GM13977 (cell line): ENCODE measurements at places on chromosomes 3 and 15.

DNA sequence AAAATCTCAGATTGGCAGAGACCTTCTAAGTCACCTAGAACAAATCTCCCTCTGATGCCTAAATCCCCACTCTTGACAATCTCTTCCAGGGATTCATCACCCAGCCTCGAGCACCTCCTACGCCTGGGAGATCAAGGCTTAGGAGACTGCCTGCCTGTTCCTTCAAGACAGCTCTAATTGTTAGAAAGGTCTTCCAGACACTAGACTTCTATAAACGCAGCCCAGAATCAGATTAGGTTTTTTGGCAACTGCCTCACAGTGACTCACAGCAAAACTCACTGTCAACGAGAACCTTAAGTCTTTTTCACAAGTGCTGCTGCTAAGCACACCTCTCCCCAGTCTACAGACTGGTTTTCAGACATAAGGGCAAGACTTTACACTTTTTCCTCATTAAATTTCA lies 23.1 kb downstream of the SRGAP3 start:
- no peak for DNase-seq

DNA sequence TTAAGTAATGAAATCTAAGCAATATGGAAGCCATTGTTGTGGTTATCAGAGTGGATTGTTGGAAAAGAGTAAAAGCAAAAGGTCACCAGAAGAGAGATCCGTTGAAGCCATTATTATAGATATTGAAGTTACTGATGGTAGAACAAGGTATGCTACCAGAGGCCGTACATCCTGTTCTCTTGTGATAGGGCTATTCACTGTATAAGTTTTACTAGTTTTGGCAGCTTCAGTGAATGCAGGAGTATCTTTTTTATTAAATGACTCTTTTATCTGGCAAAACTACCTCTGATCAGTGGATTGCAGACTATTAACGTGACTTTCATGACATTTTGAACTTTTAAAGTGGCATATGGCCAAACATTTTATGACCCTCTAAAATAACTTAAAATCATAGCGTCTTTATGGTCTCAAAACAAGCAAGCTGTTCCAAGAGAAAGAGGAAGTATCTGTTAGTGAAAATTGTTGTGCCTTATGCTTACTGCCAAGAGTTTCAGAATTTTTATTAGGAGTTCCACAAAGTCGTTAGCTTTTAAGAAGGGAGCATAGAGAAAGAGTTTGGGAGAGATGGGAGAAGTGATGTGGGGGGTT lies 102.9 kb downstream of the LRRC49 start:
- no peak for DNase-seq

- peak; percentile 63 for DNase-seq
Observed at GRCh38 chr15:50260969-50261496, 4.5 kb downstream of the HDC start.

DNA sequence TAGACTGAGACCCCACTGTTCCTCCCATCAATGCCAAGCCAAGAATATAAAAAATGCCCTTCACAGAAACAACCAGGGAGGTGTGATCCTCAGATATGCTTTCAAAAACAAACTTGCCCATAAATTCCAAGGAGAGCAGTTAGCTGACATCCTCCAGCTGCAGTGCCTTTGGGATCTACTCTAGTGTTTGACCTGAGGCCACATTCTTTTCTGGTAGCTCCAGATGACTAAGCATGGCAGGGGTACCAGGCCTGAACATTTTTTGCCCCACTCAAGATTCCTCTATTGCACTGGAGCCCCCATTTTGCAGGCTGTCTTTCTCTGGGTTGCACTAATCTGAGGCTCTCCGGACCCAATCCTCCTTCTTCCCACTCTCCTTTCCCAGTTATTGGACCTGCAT lies 27.9 kb upstream of the ACP3 start:
- DNase-seq = no peak

GRCh38 chr3:98577178-98577895 lies 16.1 kb downstream of the CPOX start:
- no peak for DNase-seq

GRCh38 chr15:59668556-59668955 lies 11.2 kb upstream of the GTF2A2 start:
- no peak for DNase-seq

DNA sequence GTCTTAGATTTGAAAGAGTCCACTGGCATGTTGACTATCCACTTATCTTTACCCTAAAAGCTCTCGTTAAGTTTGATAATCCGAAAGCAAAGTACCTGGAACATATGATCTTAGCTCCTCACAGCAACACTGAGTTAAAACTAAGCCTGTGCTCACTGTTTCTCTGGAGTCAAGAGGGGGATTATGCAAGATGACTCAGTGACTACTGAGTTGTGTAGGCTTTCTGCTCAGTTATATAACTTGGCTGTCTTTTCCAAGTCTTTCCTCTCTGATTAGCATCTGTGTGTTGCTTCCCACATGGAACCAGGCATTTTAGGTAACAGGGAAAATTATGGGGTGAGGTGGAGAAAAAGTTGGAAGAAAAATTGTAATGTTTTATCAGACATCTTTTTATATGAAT lies 31.2 kb upstream of the MYO5C start:
- no peak for DNase-seq

DNA sequence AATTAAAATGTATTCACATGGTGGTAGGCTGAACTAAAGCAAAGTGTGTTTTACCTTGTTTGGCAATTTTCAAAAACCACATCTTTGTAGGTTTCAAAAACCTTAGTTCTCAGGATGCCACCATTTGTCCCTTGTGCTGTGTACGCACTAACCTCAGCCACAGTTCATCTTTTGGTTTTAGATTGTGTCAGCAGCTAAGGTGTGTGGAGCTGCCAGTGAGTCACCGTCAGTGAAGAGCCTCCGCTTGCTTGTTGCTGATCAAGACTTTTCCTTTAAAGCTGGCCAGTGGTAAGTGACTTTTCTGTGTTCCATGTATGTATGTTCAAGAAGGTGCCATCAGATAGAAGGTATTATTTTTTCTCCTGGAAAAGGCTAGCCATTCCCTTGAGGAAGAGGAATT lies 21.1 kb downstream of the OXNAD1 start:
- DNase-seq = peak; percentile 6

GRCh38 chr15:61989667-61990066 lies 70.6 kb downstream of the VPS13C start:
- no peak for DNase-seq

GRCh38 chr3:180070925-180071324 lies 34.2 kb upstream of the PEX5L start:
- no peak for DNase-seq

DNA sequence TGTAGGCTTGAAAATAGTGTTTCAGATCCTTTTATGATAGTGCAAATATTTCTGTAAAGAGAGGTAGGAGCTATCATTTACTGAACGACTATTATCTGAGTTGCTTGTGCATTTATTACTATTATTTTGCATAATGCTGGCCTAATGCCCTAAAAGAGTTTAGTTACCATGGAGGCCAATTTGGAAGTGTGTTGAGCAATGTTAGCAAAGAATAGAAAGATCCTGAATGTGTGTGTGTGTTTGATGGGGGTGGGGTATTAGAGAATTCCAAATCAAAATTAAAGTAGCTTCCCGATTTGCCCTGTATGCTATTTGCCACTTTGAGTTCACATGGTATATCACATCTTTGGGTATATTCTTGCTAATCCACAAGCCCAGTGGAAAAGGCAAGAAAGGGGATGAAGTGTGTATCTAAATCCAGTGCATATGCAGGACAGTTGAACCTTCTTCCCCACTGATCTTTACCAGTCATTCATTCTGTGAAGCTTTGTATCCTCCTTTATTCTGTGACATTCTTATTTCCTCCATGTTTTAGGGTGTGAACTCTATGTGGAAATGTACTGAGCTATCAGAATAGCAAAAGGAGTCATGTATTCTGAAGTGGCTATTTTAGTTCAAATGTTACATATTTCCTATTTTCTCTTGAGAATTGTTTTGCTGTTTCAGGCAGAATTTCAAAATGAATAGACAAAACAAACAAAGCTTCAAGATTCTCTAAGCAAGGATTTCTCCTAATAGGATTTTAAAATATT lies 45.7 kb upstream of the PLSCR5 start:
- DNase-seq = no peak

DNA sequence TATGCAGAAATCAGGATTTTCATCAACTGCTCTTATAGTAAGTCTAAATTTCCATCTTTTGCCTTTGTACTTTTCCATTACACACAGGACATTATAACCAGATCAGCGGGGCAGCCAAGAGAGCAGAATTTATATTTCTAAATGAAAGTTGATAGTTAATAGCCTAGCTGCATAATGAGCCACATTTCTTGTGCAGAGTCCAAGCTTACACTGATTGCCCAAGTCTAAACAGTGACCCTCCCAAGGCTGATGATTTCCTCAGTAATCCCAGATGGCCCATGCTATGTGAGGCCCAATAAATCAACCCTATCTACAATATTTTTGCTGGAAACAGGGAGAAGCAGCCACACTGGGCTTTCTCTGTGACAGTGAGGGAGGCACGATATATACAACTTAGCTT lies 475.8 kb upstream of the KCNMB2 start:
- no peak for DNase-seq

- DNase-seq = no peak
Observed at GRCh38 chr3:191330530-191331048, 263 bp upstream of the UTS2B start.

DNA sequence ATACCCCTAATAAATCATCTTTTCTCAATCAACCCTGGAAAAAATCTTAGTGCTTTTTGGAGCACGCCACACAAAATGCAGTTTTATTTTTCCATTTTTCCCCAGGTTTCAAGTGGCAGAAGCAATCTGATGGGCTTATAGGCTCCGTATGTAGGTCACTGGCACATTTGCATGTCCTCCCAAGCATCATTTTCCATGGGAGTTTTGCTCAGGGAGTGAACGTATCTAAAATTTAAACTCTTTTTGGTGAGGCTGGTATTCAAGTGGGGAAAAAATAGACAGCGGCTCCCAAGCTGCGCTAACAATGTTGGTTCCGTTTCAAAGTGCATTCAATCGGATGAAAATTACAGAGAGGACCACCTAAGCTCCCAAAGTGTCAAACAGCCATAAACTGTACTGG lies 233.4 kb downstream of the MEX3B start:
- DNase-seq = no peak

GRCh38 chr3:24519368-24520100 lies 24.9 kb upstream of the THRB start:
- peak; percentile 61 for DNase-seq

DNA sequence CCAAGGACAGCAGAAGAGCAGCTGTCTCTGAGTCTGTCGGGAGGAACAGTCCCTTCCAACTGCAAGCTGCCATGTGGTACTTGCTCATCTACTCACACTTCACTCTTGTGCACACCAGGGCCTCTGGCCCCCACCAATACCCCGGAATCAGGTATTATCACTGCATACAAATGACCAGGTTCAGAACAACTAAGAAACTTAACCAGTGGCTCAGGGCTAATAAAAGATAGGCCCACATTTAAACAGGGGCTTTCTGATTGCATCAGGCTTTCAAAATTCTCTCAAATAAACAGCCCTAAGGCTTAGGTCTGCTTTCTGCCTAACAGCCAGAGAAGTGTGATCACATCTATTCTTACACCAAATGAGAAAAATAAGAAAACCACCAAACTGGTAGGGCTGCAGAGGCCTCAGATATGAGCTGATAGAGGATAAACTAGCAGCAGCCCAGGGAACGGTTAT lies 20.7 kb downstream of the CCDC12 start:
- DNase-seq = peak; percentile 60

- peak; percentile 77 for DNase-seq
Observed at GRCh38 chr15:40047415-40048210, 8.6 kb upstream of the SRP14 start.

DNA sequence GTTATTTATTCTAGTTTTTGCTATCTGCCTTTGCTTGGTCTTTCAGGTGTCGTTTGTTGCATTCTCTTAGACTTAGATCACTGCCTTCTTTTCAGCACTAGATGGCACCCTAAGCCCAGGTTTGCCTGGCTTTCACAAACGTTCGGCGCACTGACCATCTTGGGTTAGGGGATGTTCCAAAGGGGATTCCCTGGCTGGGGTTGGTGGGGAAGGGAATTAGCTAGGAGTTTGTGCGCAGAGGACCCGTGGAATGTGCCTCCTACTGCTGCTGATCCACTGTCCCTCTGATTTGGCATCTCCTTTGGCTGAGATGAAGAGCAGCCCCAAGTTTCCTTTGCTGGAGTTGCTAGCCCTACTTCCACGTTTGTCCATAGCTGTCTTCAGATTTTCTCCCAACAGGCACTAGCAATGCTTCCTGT lies 33.9 kb downstream of the PFN2 start:
- peak; percentile 31 for DNase-seq

- DNase-seq = no peak
Observed at GRCh38 chr3:59440285-59441028, 390.6 kb upstream of the CFAP20DC start.

GRCh38 chr3:105553851-105554250 lies 187.1 kb downstream of the ALCAM start:
- no peak for DNase-seq

- peak; percentile 59 for DNase-seq
Observed at GRCh38 chr3:101803173-101803782, 24.3 kb downstream of the NXPE3 start.

DNA sequence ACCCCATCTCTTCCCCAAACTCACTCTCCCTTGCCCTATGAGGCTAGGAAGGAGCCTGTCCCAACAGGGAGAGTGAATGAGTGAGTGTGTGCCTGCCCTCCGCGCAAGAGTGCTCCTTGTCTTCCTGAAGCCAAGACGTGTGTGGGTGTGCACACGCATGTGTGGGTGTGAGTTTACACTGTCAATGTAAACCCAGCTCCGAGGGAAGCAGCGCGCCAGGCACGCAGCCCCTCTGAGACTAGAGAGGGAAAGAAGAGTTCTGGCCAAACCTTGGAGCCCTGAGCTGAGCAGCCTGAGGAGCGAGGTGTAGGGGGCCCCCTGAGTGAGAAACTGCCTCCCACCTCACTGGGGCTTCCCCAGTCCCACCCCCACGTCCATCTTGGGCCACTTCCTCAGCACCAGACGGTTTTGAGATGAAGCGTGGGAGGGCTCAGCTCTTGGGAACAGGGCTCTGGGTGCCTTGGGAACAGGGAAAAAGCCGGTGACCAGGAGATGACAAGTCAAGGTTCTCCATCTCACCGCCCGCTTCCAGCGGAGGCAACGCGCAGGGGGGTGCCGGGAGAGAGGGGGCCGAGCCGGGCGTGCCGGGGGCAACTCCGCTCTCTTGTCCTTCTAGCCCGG lies 5.1 kb downstream of the MECOM start:
- peak; percentile 25 for DNase-seq

DNA sequence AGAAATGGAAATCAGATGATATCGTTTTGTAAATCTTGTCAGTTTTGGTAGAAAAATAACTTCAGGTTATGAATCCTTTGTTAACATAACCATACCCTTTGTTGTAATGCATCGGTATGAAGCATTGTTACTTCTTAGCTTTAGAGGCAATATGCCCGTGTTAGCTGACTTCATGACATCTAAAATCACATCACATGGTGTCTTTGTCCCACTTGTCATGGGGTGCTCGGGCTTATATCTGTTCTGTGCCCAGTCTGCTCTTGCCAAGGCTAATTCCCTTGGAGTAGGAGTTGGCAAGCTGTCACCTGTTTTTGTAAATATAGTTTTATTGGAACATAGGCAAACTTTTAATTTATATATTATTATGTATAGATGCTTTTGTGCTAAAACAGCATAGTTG lies 39.6 kb downstream of the SLC25A26 start:
- DNase-seq = no peak

- no peak for DNase-seq
Observed at GRCh38 chr3:170558427-170558826, 27.4 kb downstream of the SLC7A14 start.
